ENCODE measurements at places on chromosomes 6 and 20. TPM values are rescaled to one million over a fixed set of nuclear protein-coding genes. Genes with fewer than 3 reads are reported as not detected.

PLG gene
- not detected for total RNA-seq

NHLRC1 gene
- total RNA-seq = 1.5 TPM

HTR1E gene
- total RNA-seq = not detected

WASF1 gene
- total RNA-seq = 20.2 TPM

TMX4 gene
- total RNA-seq = 16.1 TPM

ANKRD6 gene
- total RNA-seq = 6.3 TPM

ZNF831 gene
- not detected for total RNA-seq

TPMT gene
- 6.8 TPM for total RNA-seq

CDKAL1 gene
- total RNA-seq = 5.0 TPM

CDC25B gene
- 73.8 TPM for total RNA-seq

TFEB gene
- 2.6 TPM for total RNA-seq

KCNQ2 gene
- total RNA-seq = not detected

APOBEC2 gene
- total RNA-seq = not detected

SLC24A3 gene
- total RNA-seq = 1.5 TPM

ALDH5A1 gene
- 4.5 TPM for total RNA-seq

C6orf163 gene
- 0.09 TPM for total RNA-seq

CAP2 gene
- total RNA-seq = 20.9 TPM

ADA gene
- total RNA-seq = 20.5 TPM

LBP gene
- total RNA-seq = not detected

PTCHD4 gene
- 2.5 TPM for total RNA-seq
